NCI-H510A treated with DMSO at 0.1 percent for 48 hours (cell line): ENCODE measurements at places on chromosomes 11 and 22.
A peak's percentile ranks its signal among the peaks of the same experiment; 100 is the strongest.

GRCh38 chr11:26286472-26287066 lies 45.4 kb upstream of the ANO3 start:
- DNase-seq = peak; percentile 4

GRCh38 chr11:64559351-64560138 lies 31.5 kb upstream of the SLC22A12 start:
- DNase-seq = no peak

- DNase-seq = no peak
Measured at GRCh38 chr11:65315866-65316226, 1.2 kb downstream of the CDC42EP2 start.

DNA sequence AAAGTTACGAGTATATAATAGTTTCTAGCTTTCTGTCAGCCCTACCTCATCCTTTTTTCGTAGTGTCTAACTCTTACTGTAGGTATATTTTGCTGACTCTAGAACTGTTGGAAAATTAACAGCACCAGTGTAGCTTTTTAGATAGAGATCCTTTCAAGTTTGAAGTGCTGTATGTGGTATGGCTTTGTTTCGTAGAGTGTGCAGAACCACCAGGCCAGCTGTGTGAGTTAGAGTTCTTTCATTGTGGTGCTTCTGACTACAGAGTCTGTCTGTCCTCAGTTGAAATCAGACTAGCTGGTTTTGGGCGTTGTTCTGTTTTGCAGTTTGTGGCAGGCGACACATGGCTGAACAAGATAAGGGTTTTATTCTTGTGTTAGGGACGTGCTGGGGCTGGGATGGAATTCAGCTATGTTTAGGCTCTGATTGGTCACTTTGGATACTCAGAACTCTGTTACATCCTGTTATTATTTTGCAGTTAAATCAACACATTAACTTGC lies 3.2 kb downstream of the ARHGEF12 start:
- DNase-seq = no peak

DNA sequence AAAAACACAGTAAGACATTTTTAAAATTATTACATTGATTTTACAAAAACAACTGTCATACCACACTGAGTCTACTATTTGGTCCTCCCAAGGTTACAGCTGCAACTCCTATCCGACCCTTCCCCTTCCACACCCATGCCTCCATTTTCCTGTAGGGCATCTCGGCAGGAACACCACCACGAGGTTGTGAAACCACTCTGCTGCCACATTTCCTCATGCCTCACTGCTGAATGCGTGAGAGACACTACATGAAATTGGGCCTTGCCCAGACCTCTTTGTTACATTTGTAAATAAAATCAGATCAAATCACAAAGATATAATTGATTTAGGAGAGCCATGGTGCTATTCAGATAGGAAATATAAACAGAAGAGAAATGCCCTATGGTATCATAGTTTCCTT lies 2.0 kb downstream of the ARHGAP32 start:
- DNase-seq = no peak

- DNase-seq = peak; percentile 3
Measured at GRCh38 chr11:12862696-12863469, 146.2 kb upstream of the RASSF10 start.

DNA sequence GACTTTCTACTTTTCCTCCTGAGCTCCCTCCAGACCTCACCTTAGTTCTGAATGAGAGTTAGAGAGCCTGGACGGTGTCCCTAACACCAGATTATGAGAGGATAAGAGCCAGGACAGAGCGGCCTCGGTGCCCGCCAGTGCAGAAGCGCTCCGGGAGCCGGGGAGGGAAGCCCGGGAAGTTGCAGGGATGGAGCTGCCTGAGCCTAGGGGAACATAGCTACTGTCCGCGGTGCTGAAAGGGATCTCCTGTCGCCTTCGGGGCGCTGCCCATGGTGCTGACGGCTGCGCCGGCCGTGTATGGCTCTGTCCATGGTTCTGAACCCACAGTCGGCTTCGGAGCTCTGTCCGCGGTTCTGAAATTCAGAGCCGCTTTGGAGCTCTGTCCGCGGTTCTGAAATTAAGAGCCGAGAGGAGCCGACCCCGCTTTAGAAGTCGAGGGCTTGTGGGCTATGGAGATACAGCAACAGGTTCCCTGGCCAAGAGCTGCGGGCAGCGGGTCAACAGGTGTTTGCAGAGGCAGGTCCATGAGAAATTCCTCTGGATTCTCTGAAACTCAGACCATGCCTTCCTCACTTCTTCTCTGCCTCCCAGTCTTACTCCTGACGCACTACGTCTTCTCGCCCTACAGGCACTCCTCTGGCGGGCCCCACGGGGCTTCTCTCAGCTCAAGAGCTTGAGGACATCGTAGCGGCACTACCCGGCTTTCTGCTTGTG lies 814 bp downstream of the NPAS4 start:
- DNase-seq = peak; percentile 29

- no peak for DNase-seq
Measured at GRCh38 chr11:42657169-42657568, 654.6 kb upstream of the API5 start.

DNA sequence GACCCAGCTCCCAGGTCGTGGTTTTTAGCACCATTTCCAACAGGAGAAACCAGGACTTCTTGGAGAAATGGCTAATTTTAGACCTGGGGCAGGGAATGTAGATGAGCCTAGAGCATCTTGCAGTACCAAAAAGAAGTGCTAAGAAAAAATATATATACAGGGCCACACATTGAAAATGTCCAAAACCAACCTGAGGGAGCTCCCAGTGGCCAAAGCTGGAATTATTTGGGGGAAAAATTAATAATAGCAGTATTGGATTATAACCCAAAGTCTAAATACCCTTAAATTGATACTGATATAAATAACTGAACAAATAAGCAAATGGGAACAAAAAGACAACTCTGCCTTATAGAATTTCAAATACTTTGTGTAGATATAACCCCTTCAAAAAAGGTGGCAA lies 108.0 kb downstream of the PARVA start:
- no peak for DNase-seq

GRCh38 chr11:14643697-14644225 lies at the start of gene PDE3B:
PDE3B (plus strand) TSS chr11:14643804; CDS start chr11:14644076, 272 bp downstream.
- DNase-seq = peak; percentile 50

GRCh38 chr11:61968758-61969390 lies 1.4 kb upstream of the FTH1 start:
- no peak for DNase-seq

DNA sequence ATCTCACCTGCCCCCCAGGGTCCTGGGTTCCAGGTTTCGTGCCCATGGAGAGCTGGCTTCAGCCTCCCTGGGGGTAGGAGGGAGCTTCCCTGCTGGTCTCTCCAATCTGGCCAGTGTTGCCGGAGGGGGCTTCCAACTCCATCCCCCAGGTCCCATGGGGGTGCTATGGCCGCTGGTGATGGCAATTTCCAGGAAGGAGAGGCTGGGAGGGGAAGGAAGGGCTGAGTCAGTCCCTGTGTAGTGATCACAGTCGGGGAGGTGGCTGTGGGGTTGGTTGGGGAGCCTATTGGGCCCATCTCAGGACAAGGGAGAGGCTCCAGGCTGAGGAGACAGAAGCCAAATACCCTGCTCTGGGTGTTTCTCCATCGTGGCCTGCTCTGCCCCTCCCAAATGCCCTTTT lies 5.7 kb upstream of the CDC42EP2 start:
- no peak for DNase-seq

DNA sequence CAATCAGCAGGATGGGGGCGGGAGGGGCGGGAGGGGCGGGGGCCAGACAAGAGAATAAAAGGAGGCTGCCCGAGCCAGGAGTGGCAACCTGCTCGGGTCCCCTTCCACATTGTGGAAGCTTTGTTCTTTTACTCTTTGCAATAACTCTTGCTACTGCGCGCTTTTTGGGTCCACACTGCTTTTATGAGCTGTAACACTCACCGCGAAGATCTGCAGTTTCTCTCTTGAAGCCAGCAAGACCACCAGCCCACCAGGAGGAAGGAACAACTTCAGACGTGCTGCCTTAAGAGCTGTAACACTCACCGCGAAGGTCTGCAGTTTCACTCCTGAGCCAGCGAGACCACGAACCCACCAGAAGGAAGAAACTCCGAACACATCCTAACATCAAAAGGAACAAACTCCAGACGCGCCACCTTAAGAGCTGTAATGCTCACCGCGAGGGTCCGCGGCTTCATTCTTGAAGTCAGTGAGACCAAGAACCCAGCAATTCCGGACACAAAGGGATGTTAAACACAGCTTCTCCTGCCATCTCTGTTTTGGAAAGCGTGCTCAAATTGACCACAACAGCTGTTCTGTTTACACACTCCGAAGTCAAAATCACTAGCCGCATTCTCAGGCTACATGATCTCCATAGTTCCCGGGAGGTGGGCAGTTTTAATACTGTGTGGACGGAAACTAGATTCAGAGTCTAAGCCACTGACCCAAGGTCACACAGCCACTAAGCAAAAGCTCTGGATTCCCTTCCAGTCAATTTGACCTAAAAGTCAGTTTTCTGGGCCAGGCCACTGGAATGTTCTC lies 11.9 kb downstream of the PLAAT2 start:
- no peak for DNase-seq

DNA sequence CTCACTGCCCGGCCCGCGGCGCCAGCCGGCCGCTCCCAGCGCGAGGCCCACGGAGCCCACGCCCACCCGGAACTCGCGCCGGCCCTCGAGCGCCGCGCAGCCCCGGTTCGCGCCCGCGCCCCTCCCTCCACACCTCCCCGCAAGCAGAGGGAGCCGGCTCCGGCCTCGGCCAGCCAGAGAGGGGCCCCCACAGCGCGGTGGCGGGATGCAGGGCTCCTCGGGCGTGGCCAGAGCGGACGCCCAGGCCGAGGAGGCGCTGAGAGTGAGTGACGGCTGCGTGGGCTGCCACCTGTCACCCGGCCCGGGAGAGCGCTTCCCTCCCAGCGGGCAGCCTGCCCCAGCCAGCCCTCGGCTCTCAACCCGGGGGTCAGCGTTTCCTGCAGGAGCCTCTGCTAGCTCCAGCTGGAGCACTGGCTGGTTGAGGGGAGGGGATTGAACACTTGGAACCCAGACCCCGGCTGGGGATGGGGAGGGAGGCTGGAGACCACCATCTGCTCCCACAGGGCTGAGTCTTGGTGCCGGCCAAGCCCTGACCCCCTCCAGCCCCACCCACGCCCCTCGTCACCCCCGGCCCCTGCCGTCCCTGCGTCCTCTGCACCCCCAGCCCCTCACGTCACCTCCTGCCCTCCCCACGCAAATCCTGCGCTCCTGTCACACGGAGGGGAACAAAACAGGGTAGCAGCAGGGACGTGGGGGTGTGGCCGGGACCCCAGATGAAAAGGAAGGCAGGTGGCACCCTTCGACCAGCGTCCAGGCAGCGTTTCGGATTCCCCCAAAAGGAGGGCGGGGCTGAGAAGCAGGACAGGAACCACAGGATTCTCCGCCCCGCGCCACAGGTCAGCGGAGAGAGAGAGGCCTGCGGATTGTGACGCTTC lies 157.0 kb downstream of the BRD1 start:
- no peak for DNase-seq

GRCh38 chr11:102197670-102198139 lies 87.5 kb downstream of the YAP1 start:
- DNase-seq = no peak

DNA sequence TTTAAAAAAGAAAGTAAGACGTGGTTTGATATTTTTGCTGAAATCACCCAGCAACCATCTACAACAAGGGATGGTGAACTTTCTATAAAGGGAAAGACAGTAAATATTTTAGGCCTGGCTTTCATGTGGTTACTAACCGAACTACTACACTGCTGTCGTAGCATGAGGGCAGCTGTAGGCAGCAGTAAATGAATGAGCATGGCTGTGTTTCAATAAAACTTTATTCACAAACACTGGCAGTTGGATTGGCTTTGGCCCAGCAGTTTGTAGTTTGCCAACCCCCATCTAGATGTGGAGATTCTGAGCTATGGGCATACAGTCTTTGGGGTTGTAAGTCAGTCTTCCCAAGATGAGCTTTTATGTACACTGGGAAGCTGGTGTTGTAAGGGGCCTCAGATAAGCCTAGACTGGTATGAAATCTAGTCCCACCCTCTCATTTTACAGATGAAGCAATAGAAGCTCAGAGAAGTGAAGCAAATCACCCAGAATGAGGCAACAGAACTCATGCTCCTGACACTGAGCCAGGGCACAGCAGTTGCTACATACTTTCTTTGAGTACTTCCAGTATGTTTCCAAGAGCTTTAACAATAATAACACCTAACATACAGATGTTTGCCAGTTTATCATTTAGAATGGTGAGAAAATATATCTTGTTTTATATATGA lies 204.4 kb downstream of the ADAMTS15 start:
- no peak for DNase-seq

DNA sequence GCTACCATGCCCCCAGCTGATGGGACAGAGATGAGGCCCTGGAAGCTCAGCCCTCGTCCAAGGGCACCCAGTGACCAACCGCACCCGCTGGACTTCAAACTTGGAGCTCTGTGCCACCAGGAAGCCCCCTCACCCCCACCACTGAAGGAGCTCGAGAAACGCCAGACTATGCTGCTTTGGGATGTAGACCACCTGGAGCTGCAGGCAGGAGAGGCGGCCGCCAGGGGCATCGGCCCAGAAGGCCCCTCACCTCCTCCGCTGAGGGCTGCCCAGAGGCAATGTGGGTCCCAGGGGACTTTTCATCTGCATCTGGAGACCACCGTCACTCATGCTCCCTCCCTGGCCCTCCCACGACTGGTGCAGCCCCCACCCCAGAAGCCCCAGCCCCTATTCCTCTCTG lies 28.3 kb downstream of the CDKN1C start:
- DNase-seq = no peak

DNA sequence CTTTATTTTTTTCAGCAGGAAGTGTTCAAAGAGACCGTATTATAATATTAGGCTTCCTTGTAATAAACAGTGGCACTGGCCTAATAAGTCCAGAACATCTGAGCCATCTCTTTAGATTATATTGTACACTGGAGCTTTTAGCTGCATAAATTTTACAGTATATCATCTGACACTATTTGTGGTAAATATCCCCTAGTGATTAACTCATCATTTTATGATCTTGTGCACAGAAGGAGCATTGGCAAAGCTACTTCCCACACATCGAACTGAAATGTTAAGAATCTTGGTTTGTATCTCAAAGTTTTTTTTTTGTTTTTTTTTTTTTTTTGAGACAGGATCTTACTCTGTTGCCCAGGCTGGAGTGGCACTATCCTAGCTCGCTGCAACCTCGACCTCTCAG lies 162.7 kb downstream of the HIPK3 start:
- DNase-seq = no peak

DNA sequence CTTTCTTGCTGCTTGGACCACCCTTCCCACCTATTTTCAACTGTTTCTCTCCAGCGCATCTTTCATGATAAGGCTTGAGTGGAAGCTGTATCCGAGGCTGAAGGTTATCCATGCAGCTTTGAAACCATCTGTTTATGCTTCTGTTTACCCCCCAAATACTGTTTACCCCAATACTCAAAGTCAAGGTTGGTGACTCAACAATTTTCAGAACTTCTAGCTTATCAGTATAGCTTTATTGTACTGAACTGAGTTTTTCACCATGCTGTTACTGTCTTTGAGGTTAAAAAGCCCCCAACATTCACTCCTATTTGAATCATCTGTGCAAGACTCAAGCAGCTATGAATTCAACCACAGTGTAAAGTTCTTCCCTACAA lies 1.1 kb upstream of the CABIN1 start:
- DNase-seq = no peak

- no peak for DNase-seq
Measured at GRCh38 chr22:41234815-41235695, 5.7 kb downstream of the CHADL start.
